A549 treated with CORT108297 at 1 μM for 4 hours (cell line): ENCODE measurements at places on chromosomes 6 and 20. TPM values are rescaled to one million over a fixed set of nuclear protein-coding genes. Genes with fewer than 3 reads are reported as not detected.

Gene CFAP206
- 0.13 to 0.84 TPM (median 0.64 TPM) in 5 replicates for total RNA-seq

Gene PLA2G7
- 0.06 TPM in 1 of 5 replicates, not detected in the others for total RNA-seq

Gene HLA-DRB1
- total RNA-seq = not detected in 5 replicates

Gene BRPF3
- 10.1 to 12.0 TPM (median 10.4 TPM) in 5 replicates for total RNA-seq

Gene SULF2
- total RNA-seq = 17.8 to 25.3 TPM (median 22.9 TPM) in 5 replicates

Gene ANKRD66
- total RNA-seq = not detected in 5 replicates

Gene MCM9
- 4.6 to 5.6 TPM (median 4.8 TPM) in 5 replicates for total RNA-seq

Gene RGS17
- total RNA-seq = 6.1 to 7.2 TPM (median 7.1 TPM) in 5 replicates

Gene RAB22A
- 9.6 to 11.2 TPM (median 10.7 TPM) in 5 replicates for total RNA-seq

Gene MACROD2
- 0.23 to 0.92 TPM (median 0.61 TPM) in 5 replicates for total RNA-seq

Gene TOX2
- total RNA-seq = 8.0 to 13.1 TPM (median 11.2 TPM) in 5 replicates

Gene RBM24
- 8.3 to 11.2 TPM (median 9.7 TPM) in 5 replicates for total RNA-seq

Gene KCNS1
- not detected in 5 replicates for total RNA-seq

Gene EPHA7
- 0.09 to 0.11 TPM (median 0.09 TPM) in 5 replicates for total RNA-seq

Gene PROKR2
- total RNA-seq = not detected in 5 replicates

Gene LKAAEAR1
- 0.82 to 1.7 TPM (median 1.3 TPM) in 5 replicates for total RNA-seq

Gene OR2B6
- total RNA-seq = 0.08 to 0.32 TPM (median 0.15 TPM) in 3 of 5 replicates, not detected in the others

Gene KIZ
- total RNA-seq = 3.7 to 6.1 TPM (median 4.7 TPM) in 5 replicates

Gene SNAP25
- total RNA-seq = 14.2 to 19.0 TPM (median 18.4 TPM) in 5 replicates
